ENCODE measurements at places on chromosomes 12 and 14.

DNA sequence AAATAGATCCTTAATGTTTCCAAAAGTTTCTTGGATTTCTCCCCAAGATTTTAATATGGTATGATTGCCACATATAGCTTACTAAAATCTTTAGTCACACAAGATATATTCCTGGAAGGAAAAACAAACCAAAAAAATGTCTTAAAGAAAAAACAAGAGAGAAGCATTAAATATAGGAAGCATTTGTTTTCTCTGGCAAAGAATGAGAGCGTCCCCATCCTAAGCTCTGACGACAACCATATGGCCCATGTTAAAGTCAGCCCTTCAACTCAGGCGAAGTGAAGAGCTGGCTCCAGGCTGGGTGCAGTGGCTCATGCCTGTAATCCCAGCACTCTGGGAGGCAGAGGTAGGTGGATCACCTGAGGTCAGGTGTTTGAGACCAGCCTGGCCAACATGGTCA is 35.6 kb downstream of the GCH1 start:
- no peak for DNase-seq

DNA sequence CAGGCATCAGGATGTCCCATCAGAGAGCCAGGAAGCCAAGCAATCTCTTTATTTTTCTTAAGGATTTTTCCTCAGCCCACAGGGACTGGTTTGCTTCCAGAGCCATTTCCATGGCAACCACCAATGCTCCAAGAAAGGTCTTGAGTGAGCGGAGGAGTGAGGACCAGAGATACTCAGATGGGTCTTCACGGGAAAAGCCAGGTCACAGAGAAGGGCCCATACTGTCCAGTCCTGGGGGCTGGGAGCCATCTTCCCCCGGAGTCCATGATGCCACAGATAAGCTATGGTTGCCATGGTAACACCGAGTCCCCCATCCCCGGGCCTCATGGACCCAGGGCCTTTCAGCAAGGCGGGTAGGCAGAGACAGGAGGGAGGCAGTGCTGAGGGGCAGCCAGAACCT is 28.6 kb downstream of the CMKLR1 start:
- no peak for DNase-seq

DNA sequence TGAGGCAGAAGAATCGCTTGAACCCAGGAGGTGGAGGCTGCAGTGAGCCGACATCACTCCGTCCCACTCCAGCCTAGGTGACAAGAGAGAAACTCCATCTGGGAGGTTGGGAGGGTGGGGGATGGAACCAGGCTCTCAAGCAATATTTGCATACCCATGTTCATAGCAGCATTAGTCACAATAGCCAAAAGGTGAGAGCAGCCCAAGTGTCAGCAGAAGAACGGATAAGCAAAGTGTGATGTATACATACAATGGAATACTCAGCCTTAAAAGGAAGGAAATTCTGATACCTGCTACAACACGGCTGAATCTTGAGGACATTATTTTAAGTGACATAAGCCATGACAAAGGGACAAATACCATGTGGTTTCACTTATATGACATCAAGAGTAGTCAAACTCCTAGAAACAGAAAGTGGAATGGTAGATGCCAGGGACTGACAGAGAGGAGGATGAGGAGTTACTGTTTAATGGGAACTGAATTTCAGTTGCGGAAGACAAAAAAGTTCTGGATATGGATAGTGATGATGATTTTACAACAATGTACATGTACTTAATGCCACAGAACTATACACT is 11.6 kb downstream of the DAD1 start:
- no peak for DNase-seq

GRCh38 chr14:34665785-34666435 is 36.0 kb upstream of the SNX6 start:
- peak; percentile 74 for DNase-seq

- DNase-seq, result no peak
Measured at GRCh38 chr12:105492591-105493545, 162.4 kb downstream of the C12orf75 start.

- DNase-seq, result peak; percentile 83
Measured at GRCh38 chr14:95146079-95146771, 11.1 kb downstream of the DICER1 start.

GRCh38 chr12:132238488-132238854 is 90.9 kb downstream of the GALNT9 start:
- DNase-seq, result no peak

DNA sequence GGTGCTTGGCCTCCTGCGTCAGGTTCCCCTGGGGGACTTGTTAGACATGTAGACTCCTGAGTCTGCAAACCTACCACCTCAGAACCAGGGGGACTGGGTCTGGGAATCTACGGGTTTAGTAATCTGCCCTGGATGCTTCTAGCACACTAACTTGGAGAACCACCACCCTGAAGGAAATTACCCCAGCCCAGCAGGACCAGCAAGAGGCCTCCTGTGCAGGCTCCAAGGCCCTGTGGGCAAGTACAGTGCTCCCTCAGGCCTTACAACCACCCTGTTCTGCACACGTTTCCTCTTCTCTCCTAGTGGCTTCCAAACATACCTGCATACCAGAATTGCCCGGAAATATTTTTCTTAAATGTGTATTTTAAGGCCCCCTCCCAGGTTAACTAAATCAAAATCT is 423.0 kb downstream of the FUT8 start:
- DNase-seq, result no peak

DNA sequence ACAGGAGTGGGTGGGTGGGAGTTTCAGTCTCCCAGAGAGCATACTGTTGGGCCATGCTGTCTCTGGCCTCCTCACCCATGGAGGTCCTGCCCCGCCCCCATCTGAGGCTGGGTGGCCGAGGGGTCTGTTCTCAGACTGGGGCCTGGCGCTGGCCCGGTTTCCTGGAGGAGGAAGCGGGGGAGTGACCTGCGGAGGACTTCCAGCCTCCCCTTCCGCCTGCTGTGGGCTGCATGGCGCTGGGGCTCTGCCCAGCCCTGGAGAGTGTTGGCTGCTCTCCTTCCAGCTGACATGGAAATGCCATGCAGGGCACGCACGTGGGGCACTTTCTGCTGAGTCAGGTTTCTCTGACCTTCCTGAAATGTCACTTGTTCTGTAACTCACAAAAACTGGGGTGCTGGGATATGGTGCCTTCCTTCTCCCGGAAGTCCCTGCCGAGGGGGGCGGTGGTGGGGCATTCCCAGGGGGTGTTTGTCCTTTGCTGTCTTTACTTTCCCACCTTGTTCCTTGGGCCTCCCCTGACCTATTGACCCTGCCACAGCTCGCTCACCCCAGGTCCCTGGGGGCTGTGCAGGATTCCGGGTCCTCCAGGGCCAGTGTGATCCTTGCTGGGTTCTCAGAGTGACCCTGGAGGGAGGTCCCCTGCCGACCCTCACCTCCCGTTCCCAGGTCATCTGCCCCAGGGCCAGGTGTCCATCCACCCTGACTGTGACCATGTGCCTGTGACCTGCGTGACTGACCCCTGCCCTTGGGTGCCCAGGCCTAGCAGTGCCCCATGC is 23.6 kb downstream of the PACS2 start:
- no peak for DNase-seq

DNA sequence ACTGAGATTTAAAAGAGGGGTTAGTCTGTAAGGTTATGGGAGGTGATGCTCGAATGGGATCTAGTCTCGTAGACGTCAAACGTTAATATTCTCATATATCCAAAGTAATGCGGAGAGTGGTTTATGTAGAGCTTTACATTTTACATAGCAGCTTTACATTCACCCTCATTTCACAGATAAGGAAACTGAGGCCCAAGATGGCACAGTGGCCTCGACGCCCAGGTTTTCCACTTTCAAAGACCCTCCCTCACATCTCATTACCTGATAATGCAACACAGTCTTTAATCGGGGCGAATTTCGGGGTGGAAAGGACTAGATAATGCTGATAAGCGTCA is 450 bp upstream of the TDG start:
- no peak for DNase-seq

DNA sequence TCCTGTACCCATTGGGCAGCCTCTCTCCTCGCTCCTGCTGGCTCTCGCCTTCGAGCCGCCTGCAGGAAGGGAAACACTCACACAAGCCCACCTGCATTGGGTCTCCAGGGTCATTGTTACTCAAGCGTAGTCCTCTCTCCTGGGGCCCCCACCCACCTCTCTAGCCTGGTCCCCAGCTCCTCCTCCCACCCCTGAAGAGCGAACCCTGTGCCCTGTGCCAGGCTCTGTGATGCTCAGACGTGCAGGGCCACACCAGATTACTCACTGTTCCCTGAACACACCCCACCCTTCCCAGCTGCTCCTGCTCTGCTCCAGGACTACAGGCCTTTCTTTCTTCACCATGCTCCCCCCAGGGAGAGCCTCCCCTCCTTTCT is 88.1 kb downstream of the NINJ2 start:
- no peak for DNase-seq

DNA sequence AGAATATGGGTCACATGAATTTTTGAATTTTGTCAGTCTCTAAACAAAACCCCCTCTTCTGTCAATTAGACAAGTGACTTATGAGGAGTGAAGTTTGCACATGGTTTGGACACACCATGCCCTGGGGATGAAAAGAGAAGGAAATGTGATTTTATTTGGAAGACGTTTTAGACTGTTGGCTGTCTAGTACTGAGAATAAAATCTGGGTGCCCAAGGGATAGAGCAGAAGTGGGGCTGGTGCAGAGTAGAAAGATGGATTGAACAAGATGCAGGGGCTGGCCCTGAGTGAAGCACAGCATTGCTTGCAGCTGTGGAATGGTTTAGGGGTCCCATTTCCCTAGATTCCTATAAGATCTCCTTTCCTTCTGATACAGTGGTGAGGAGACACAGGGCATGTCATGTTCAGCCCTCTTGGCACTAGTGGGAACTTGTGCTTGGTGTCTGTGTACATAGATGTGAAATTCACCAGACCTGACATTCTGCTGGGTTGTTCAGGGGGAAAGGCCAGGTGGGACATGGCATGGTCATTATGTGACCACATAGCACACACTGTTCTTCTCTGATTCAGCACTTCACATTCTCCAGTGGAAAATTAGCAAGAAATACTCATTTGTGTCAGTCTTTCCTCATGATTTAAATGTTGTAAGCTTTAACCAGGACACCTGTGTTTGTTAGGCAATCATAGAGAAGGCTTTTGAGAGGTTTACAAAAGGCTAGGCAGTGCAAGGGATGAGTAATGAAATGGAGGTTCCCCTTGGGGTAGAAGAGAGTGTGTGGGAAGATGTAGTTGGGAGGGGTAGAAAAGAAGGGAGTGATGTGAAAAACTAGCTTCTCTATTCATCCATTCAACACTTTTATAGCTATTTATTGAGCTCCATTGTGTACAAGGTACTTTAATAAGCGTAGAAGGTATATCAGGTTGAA is 202.3 kb upstream of the IGF1 start:
- DNase-seq, result no peak

- no peak for DNase-seq
Measured at GRCh38 chr12:12859690-12860089, 31.7 kb upstream of the GPRC5A start.

GRCh38 chr14:94751956-94752355 is 18.0 kb downstream of the GSC start:
- no peak for DNase-seq

GRCh38 chr12:63525831-63526230 is 142.5 kb downstream of the DPY19L2 start:
- DNase-seq, result no peak

DNA sequence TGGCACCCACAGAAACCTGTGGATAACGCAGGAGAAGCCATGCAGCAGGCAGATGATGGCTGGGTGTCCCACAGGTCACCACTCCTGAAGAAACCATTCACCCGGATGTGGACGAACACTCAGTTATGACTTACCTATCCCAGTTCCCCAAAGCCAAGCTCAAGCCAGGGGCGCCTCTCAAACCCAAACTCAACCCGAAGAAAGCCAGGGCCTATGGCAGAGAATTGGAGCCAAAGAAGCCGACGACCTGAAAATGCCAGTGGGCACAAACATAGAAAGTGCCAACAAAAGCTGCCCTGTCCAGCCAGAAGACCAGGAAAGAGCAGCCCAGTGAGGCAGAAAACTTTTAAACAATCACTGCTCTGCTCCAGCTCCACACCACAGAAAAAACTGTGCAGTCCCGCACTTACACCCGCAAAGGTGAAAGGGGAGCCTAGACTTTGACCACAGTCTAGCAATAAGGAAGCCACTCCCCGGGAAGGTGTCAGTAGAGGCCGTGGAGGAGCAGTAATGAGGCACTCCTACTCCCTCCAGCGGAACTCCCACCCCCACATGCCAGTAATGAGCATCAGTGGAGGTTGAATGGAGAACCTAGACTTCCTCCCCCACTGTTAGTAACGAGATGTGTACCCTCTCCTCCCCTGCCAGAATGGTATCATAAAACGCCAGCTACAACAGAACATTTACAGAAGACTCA is 6.0 kb upstream of the ACVRL1 start:
- no peak for DNase-seq

GRCh38 chr12:108940138-108940537 is 60.2 kb downstream of the DAO start:
- DNase-seq, result no peak

- DNase-seq, result no peak
Measured at GRCh38 chr12:71057330-71057729, 100.5 kb downstream of the TSPAN8 start.

DNA sequence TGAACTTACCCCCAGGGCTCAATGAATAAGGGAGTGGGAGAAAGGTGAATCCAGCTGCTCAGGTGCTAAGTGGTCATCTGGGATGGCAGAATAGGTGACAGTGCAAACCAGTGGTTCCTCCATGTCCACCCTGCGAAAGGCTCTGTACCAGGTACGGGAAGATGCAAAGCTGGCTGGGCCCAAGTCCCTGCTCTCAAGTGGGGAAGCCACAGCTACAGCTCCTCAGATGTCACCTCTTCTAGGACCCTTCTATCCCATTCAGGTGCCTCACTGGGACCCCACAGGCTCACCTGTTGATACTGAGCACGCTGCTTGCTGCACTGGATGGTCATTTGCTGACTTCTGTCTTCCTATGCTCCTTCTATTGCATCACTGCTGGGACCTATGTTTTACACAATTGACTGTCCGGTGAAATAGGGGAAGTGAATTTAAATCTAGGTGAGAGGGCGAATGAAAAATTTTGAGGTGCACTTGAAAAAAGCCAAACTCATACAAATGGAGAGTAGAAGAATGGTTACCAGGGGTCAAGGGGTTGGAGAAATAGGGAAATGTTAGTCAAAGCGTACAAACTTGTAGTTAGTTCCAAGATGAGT is 20.3 kb upstream of the PPP4R4 start:
- DNase-seq, result no peak

DNA sequence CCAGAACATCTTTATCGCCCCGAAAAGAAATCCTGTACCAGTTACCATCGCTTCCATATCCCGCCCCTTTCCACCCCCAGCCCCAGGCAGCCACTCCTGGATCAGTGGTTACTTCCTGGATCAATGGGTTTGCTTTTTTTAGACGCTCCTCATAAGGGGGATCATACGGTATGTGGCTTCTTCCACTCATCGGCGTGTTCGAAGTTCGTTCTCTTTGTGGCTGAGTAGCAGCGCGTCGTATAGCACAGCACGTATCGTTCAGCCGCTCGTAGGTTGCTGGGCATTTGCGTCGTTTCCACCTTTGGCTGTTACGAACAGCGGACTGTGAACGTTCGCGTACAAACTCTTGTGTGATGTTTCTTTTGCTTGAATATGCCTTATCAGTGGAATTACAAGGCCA is 1.8 kb downstream of the NOC4L start:
- DNase-seq, result no peak

GRCh38 chr12:122997343-122998250 is 17.1 kb downstream of the ARL6IP4 start:
- DNase-seq, result no peak

- no peak for DNase-seq
Measured at GRCh38 chr14:104361921-104362681, 217.5 kb upstream of the C14orf180 start.

- no peak for DNase-seq
Measured at GRCh38 chr14:24426150-24426911, 3.1 kb downstream of the CBLN3 start.

GRCh38 chr12:53747095-53747494 is 4.7 kb downstream of the CISTR start:
- no peak for DNase-seq

GRCh38 chr12:65630555-65630954 is 193.7 kb upstream of the HMGA2 start:
- DNase-seq, result no peak
